ENCODE measurements at places on chromosomes 3 and 15.
A peak's percentile ranks its signal among the peaks of the same experiment; 100 is the strongest.

GRCh38 chr15:64070965-64071851 is 22.4 kb downstream of the CIAO2A start:
- DNase-seq, result peak; percentile 89

DNA sequence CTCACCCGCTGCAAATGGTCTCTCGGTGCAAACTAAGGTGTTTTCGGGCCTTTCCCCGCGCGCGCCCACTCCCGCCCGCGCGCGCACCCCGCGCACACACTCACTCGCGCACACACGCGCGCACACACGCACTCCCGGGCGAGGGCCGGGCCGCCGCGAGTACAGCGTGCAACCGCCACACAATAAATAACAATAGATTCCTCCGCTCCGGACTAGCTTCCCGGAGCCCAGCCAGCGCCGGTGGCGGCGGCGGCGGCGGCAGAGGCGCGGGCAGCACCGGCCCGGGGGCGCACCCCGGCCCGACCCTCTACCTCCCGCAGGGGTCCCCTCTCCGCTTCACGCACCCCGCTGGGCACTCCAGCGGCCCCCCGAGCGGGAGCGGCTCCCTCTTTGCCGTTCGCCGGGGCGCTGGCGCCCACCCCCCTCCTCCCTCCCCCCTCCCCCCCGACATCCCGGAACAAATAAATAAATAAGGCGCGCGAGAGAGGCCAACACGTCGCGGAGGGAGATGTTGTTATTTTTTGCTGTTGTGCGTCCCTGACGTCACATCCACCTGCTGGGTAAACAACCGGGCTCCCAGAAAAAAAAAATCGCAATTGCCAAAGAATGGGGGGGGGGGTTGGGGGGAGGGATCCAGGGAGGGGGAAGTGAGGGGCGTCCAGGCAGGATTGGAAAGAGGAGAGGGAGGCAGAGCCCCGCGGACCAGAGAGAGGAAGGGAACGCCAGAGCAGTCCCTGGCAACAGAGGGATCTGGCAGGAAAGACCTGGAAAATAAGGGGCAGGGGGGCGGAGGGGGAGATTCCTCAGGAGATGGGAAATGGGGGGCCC is at the start of gene FOXP1:
TSS of gene FOXP1 (minus strand) at position 163 of the 828 bp plus-strand sequence. CDS start 385,347 bp downstream, outside the sequence.
- DNase-seq, result peak; percentile 84

- DNase-seq, result peak; percentile 64
Measured at GRCh38 chr15:55775316-55775715, 32.4 kb upstream of the PRTG start.

- no peak for DNase-seq
Measured at GRCh38 chr15:62165104-62165792, at the start of gene C2CD4B. C2CD4B (minus strand) TSS chr15:62165285; CDS start chr15:62164984, 301 bp downstream.

DNA sequence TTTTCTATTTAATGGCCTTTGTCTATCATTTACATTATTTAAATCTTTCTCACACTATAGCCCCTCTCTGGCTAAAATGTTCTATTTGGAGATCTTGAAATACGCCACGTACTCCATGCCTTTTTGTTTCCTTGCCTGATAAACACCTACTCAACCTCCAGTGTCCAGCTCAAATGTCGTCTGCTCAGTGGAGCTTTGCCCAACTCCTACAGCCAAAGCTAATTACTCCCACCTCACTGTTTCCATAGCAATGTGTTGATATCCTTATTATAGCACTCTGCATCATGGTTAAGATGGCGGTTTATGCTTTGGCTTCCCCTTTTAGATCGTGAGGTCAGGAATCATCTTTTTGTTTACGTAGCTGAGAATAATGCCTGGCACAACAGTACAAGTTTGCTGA is 55.9 kb downstream of the NGLY1 start:
- DNase-seq, result no peak

- DNase-seq, result peak; percentile 95
Measured at GRCh38 chr15:48925714-48926223, 38.0 kb downstream of the SHC4 start.

- peak; percentile 84 for DNase-seq
Measured at GRCh38 chr3:186746008-186746407, 28.8 kb downstream of the KNG1 start.

GRCh38 chr3:193791041-193792032 is 198.3 kb downstream of the OPA1 start:
- DNase-seq, result no peak

DNA sequence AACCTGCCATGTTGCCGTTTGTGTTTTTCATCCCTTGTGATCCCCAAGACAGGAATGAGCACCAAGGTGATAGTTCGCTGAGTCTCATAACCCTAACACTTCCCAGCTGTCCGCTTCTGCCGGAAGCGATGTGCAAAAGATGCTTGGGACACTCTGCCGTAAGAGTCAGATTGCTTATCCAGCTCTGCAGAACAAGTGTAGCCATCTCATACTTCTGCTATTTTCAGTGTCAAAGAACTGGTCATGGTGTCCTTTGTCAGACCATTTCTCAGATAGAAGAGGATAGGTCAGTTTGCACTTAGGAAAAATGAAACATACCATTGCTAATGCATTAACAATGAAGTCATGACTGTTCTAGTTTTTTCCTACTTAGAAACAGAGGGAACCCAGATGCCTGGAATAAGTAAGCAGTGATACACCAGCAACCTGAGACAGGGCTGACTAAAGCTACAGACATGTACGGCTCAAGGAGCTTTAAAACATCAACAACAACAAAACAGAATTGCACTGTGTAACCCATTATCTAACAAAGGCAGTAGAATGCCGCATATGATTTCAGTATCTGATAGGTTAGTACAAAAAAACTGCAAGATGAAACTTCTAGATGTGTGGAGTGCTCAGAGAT is 134.0 kb upstream of the IL12A start:
- DNase-seq, result peak; percentile 99

DNA sequence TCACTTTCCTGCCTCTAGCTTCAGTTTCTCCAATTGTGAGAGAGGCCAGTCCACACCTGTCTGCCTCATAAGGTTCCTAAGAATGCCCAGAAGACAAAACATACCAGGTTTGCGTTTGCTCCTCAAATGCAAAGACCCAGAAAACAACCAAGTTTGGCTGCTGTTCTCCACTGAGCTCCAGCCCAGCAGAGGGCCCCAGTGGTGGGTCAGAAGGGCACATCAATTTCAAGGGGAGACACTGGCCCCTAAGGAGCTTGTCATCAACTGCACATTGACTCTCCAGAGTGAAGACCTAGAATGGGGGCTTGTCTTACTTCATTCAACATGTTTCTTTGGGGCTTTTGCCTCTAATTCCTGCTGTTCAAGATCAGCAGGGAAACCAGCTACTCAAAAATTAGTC is 127.9 kb upstream of the SLC6A11 start:
- DNase-seq, result no peak

- no peak for DNase-seq
Measured at GRCh38 chr3:158111861-158112260, 2.0 kb downstream of the RSRC1 start.

DNA sequence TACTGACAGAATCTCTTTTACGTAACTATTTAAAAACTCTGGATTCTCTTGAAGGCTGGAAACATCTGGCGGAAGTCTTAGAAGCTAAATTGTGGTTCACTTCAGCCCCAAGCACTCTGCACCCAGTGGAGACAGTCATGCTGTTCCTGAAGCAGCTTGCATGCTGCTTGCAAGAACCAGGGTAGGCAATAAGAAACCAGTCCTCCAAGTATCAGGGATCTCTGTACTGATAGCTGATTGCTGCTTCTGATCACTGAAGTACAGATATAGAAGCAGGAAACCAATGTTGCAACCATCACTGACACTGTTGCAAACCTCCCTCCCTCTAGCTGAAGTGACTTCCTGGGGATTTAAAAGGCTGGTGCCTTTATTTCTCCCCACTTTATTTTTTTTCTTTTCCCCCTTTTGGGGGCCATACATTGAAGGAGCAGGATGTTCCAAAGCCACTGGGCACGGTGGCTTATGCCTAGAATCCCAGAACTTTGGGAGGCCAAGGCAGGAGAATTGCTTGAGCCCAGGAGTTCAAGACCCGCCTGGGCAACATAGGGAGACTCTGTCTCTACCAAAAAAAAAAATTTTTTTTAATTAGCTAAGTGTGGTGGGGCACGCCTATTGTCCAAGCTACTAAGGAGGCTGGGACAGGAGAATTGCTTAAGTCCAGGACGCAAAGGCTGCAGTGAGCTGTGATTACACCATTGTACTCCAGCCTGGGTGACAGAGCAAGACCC is 15.3 kb downstream of the SPCS1 start:
- DNase-seq, result no peak

- DNase-seq, result no peak
Measured at GRCh38 chr3:155417119-155417517, 123.6 kb upstream of the STRIT1 start.

DNA sequence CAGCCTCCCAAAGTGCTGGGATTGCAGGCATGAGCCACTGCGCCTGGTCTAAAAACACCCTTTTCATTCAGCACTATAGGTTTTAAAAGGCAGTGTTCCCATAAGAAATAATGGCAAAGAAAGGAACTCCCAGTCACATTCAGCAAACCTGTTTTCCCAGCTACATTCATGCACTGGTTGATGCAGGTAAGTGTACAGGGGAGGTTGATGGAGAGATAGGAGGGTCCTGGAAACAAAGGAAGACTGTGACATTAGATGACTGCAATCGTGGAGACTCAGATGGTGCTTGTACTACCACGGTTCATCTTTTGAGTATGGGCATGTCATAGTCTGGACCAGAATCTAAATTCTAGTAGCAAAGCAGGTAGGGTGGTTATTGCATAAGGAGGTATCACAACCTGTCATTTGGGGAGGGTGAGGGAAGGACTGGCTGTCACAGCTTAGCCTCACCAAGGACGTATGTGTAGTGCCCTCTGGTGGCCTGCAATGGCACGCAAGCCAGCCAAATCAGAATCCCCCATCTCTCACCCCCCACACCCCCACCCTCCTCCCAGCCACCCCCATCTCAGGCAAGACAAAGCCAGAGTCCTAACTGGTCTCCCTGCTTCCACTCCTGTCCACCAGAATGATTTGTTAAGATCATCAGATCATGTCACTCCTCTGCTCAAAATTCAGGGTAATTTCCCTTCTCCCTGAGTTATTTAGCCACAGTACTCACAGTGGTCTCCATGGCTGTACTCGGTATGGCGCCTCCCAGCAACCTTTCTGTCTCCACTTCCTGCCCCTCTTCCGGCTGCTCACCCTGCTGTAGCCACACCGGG is 28.8 kb upstream of the UBL7 start:
- peak; percentile 66 for DNase-seq

DNA sequence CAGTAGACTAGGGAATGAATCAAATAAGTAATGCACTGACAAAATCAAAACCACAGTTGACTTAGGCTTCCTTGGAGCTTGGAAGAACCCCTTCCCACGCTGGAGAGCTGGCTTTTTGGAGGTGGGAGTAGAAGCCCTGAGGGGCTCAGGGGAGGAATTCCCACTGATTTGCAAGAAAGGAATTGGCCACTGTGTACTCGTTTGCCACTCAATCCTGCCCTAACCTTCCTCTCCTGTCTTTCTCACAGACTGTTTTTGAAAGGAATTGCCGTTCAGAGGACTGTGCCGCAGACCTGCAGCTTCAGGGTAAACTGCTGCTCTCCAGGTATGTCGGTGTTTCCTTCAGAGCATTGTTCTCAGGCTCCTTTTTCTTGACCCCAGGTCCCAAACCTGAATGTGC is 208.2 kb upstream of the CTDSPL start:
- no peak for DNase-seq

DNA sequence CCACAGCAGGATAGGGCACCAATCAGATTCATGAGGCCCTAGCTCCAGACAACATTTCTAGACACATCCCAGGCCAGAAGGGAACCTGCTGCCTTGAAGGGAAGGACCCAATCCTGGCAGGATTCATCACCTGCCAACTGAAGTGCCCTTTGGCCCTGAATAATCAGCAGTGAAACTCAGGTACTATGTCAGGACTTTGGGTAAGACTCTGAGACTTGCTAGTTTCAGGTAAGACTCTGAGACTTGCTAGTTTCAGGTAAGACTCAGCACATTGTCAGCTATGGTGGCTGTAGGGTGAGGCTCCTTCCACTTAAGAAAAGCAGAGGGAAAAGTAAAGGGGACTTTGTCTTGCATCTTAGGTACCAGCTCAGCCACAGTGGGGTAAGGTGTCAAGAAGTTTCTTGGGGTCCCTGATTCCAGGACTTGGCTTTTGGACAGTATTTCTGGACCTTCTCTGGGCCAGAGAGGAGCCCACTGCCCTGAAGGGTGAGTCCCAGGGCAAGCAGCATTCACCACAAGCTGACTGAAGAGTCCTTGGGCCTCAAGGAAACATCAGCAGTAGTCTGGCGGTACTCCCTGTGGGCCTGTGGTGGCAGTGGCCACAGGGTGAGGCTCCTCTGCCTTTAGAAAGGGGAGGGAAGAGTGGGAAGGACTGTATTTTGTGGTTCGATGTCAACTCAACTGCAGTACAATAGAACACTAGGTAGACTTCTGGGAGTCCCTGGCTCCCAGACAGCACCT is 13.7 kb upstream of the COL8A1 start:
- DNase-seq, result no peak

DNA sequence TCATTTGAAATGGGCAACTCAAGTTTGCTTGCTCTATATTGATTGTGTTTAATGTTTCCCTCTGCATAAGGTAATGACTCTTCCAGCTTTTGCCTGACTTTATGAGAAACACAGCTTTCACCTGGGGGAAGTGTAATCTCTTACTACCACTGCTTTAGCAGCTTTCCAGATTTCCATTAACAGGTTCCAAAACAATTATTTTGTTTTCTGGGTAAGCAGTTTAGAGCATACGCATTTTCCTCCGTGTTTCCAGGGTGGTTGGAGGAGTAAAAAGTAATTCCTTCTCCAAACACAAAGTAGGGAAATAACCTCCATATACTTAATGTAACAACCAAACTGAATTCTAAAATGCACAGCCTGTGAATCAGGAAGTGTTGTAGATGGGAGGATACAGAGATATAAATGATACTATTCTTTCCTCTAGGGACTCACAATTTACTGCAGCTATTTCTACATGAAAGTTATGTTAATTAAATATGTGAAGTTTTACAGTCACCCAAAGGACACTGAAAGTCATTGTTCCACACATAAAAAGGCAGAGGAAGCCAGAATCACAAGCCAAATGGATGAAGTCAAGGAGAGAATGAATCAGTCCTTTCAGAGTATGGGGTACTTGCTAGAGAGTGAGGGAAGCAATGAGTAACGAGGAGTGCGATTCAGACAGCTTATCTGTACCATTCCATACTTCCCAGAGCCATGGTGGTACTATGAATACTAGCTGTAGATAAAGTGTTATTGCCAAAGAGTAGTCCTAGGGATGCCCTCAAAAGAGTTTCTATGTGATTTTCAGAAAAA is 16.6 kb downstream of the ST3GAL6 start:
- DNase-seq, result peak; percentile 42

- DNase-seq, result no peak
Measured at GRCh38 chr15:94743668-94744067, 512.3 kb downstream of the MCTP2 start.

- no peak for DNase-seq
Measured at GRCh38 chr3:4948395-4948794, 30.8 kb upstream of the BHLHE40 start.

DNA sequence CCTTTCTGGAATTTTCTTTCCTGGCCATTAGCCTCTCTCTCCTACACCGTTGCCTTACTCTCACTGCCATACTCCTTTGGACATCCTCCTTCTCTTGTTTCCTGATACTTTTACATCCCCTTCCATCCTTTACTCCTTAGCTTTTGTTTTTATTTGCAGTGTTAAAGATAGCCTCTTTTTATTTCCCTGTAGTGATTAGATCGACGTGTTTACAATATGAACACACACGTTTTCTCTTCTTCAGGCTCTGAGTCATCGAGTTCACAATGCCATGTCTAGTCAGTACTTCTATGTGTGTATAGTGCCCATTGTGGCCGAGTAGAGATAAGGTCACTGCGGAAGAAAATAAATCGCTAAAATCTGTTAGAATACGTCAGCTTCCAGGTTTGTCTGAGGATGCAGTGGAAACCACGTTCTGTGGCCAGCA is 208.5 kb downstream of the LPP start:
- peak; percentile 86 for DNase-seq

- DNase-seq, result peak; percentile 7
Measured at GRCh38 chr15:98413933-98414546, 234.3 kb upstream of the IGF1R start.

GRCh38 chr3:116440196-116440595 is 5.1 kb downstream of the LSAMP start:
- peak; percentile 57 for DNase-seq
